ENCODE measurements at places on chromosomes 6 and 20.

GRCh38 chr6:82882363-82883023, 183.1 kb downstream of the UBE3D start:
- DNase-seq = no peak

- DNase-seq = peak; percentile 34
Observed at GRCh38 chr6:98975421-98975820, 27.7 kb upstream of the FBXL4 start.

DNA sequence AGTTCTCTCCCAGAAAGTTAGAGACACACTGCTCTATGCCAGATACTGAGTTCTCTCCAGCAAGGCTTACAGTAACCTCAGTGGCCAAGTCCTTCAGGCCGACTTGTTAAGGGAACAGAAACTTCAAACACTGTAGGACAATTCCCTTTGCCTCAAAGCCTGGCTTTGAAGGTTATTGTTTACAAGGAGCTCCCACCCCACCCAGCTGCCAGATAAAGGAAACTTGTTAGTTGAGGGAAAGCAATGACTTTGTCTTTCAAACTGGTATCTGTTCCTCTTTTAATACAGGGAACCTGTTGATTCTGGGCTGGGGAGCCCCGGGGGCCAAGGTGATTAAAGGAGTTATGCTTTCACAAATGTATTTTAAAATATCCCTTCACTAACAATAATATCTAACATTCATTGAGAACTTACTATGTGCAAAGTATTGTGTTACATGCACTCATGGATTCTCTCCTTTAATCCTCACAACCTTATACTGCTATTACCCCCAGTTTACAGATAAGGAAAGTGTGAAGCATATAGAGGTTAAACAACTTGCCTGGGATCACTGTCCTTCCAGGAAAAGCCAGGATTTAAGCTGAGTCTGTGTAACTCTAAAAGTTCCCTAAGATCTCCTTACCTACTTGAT, 27.6 kb upstream of the CDKN1A start:
- DNase-seq = no peak

DNA sequence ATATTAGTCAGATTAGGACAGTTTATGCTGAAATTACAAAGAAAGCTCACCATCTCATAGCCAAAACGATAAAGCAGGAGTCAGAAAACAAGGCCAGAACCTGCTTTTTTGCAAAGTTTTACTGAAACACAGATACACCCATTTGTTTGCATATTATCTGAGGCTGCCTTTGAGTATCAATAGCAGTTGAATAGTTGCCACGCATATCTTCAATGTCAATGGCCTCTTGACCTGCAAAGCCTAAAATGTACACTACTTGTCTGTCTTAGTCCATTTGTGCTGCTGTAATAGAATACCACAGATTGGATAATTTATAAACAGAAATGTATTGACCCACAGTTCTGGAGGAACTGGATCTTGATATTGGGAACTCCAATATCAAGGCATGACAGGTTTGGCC, 94.1 kb upstream of the NT5E start:
- no peak for DNase-seq

DNA sequence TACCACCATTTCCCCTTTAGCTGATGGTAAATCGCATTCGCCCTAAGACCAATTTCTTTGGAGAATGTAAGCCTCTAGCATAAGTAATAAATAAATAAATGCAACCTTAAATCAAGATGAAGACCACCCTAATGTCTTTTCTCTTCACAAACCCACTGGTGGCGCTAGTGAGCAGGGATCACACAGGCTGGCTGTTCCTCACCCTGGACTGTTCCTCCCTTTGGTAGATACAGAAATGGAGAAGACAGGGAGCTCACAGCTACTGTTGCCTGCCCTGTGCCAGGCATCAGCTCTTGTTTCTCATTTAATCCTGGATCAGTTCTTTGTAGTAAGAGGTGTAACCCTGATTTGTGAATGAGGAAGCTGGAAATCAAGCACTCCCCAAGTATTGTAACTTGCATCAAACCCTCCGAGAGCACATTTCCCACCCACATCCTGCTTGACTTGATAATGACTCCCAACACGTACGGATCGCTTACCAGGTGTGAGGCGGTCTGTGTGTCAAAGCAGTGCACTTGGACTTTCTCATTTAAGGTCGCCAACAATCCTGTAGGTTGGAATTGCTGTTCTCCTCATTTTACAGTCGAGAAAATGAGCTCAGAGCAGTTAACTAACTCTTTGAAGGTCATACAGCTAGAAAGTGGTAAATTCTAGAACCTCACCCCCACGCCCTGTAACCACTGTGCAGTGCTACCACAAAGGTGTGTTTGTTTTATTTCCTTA, 236.1 kb downstream of the TSHZ2 start:
- peak; percentile 26 for DNase-seq

- no peak for DNase-seq
Observed at GRCh38 chr6:32972353-32973143, 4.2 kb downstream of the BRD2 start.

DNA sequence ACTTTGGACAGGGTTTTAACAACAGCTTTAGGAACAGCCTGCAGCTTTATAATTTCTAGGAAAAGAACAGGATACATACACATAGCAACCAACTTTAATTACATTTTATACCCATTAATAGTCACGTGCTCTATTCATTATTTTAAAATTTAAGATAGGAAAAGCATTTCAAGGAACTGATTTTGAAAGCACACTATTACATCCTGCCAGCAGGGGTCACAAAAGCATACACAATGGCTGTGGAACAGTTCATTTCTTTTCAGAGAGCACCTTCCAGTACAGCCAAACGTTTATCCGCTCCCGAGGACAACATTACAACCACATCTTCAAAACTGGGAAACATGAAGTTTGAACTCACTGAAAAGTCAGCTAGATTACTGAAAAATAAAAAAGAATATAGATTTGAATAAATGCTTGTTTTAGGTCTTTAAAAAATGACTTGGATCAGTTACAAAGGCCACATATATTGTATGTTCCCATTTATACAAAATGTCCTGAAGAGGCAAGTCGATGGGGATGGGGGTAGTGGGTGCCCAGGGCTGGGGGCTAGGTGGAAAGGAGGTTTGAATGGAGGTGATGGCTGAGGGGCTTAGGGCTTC, 104.6 kb upstream of the EXOC2 start:
- peak; percentile 33 for DNase-seq

GRCh38 chr6:85516168-85516567, 66.3 kb downstream of the NT5E start:
- DNase-seq = no peak

DNA sequence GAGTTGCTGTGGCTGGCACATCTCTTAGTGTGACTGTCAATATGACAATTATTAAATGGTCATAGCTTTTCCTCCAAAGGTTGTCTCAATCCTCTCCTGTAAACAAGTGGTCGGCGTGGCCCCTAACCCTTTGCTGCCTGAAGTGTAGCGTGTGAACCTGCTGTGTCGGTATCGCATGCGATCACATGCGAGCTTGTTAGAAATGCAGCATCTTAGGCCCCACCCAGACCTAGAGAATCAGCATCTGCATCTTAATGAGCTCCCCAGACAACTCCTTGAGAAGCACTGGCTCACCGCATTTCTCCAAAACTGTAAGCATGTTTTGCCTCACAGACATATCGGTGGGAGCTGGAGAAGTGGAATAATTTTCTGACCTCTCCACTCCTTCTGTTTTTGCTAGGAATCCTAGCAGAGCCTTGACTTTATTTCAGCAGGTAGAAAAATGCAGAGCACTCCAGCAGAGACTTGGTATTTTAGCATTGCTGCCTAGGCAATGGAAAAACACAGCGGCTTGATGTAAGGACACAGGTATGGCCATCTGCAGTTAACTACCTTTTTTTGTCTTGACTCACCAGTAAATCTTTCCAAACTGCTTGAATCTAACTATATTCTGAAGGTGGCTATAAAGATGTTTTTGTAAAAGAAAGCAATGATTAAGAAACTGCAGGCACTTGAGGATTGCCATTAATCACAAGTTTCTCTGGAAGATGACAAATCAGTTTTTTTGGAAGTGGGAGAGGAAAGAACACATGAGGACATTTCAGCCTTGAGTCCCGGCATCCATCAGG, 67.6 kb downstream of the PSMG4 start:
- no peak for DNase-seq

DNA sequence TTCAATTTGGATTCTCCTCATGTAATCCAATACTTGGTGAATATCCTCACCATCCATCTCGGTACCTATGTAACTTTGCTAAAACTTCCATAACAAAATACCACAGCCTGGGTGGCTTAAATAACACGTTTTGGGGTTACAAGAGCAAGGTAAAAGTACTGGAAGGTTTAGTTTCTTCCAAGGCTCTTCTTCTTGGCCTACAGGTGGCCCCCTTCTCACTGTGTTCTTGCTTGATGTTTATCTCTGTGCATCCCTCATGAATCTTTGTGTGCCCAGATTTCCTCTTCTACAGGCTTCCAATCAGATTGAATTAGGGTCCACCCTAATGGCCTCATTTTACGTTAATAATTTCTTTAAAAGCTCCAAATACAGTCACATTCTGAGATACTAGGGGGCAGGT, 163.3 kb upstream of the HCRTR2 start:
- no peak for DNase-seq

DNA sequence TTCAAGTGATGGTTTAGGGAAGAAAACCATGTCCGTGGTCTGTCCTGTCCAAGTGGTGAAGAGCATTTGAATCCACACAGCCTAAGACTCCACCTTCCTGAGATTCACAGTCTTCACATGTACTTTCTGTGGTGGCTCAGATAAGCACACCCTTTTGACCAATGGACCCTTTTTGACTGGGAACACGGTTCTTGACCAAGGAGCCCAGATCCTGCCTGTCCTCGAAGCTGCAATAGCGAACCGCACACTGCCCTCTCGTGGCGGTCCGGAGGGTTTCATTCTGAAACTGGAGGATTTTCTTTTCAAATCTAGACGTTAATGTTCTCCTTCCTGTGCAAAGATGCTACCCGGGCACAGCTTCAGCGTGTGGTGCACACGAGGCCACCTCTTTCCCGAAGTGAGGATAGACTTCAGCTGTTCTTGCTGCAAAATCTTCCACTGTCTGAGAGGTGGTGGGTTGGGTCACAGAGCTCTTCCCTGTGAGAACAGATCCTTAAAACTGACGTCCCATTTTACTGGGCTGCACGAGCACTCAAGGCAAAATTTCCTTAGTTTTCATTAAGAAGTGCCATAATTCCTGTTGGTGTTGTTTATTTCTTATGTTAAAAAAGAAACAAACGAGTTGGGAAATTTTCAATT, 90.5 kb downstream of the SYNJ2 start:
- peak; percentile 87 for DNase-seq

- no peak for DNase-seq
Observed at GRCh38 chr20:61295682-61296628, 43.9 kb downstream of the CDH4 start.

DNA sequence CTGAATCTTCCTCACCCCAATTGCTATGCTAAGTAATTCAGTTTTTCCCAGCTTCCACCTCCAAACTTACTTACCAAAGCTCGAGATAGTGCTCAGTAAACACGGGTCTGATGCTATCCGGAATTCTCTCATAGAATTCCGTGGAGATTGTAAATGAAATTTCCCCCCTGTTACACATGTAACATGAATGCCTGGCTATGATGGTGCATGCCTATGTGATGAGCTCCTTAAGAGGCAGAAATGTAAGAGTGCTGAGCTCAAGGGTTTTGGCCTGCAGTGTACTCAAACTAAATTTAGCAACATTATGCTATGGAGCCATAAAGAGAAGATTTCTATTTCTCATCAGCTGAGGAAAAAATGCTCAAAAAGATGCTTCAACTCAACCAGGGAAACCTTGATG, 133.4 kb upstream of the FUT9 start:
- no peak for DNase-seq

DNA sequence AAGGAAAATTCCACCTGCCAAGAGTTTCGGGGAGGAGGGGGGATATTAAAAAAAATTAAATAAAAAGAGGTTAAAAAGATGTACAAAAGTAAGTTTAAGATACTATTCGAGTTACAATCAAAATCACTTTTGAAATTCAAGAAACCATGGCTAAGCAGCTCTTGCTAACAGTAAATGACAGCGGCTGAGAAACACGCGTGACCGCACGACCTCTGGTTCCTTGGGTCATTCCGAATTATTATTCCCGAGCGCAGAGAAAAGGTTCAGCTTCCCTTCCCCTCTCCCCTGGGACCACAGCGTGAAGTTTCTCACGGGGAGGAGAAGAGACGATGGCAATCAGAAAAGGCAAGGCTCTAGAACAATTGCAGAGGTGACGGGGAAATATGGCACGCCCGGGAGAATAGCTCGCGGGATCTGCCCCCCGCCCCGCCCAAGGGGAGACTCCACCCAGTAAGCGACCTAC, 496 bp downstream of the TMEM242 start:
- peak; percentile 91 for DNase-seq

DNA sequence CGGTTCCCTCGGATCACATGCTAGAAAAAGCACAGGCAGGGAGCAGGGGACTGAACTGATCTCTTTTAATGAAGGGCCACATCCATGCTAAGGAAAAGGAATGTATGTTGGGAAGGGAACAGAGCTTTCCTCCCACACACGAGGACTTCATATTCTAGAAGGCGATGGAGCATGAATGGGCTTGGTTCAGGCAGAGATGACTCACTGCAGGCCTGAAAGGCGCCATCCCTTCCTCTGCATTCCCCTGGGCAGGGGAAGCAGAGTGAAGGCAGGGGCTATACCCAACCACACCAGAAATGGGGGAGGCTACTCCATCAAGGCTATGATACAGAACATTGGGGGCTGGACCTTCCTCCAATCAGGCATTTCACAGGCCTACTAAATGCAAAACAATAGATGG, 30.6 kb downstream of the ELMO2 start:
- DNase-seq = no peak

DNA sequence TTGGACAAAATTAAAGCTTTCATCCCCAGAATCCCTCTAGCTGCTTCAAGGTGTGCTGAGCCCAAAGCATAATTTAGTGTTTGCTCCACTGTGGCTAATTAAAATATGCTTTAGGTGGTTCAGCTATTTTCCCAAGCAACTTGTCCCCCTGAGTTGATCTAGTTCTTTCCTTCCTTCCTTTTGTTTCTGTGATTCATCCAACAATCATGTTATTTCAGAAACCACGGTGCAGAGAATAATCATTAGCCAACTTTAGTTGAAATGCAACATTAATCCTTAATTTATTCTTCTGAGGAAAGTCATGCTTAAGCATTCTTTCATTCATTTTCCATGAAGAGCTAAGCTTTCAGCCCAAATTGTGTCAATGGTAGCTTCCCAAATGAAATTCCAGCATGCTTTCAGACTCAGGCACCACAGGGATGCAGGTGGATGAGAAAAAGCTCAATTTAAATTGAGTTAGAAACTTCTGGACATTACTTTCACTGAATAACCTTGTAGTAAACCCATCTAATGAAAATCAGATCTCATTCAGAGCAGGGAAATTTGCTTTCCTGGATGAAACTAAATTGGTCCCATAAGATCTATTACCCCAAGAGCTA, 209.0 kb upstream of the NT5E start:
- DNase-seq = no peak

DNA sequence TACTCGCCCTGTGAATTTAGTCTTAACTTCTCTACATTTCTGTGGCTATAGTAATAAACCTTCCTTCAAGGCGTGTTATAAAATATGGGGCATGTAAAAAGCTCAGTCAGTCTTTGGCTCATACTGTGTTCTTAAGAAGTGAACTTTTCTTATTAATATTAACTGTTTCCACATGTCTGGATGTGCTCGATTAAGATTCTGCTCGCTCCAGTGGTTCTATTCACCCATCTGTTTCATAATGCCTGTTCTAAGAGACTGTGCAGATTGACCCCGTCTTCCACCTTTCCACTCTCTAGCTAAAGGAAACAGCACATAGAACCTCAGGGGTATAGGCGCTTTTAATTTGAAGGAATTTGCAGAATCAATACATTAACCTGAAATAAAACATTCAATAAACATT, 99.9 kb downstream of the L3MBTL3 start:
- no peak for DNase-seq

- DNase-seq = no peak
Observed at GRCh38 chr6:11298651-11299420, 66.4 kb upstream of the NEDD9 start.
